ENCODE measurements at places on chromosomes 3 and 15. TPM values are rescaled to one million over a fixed set of nuclear protein-coding genes. Genes with fewer than 3 reads are reported as not detected.

RPLP1 gene
- 1,337 TPM for polyA plus RNA-seq

ATP13A5 gene
- polyA plus RNA-seq, result not detected

IL5RA gene
- polyA plus RNA-seq, result not detected

CPN2 gene
- polyA plus RNA-seq, result not detected

PSTPIP1 gene
- 127 TPM for polyA plus RNA-seq

RPN1 gene
- polyA plus RNA-seq, result 404 TPM

WWTR1 gene
- polyA plus RNA-seq, result not detected

GALNT15 gene
- polyA plus RNA-seq, result not detected

C2CD4B gene
- not detected for polyA plus RNA-seq

IMPG2 gene
- 0.04 TPM for polyA plus RNA-seq
